ENCODE measurements at places on chromosomes 2 and 18. TPM values are rescaled to one million over a fixed set of nuclear protein-coding genes. Genes with fewer than 3 reads are reported as not detected.

DNA sequence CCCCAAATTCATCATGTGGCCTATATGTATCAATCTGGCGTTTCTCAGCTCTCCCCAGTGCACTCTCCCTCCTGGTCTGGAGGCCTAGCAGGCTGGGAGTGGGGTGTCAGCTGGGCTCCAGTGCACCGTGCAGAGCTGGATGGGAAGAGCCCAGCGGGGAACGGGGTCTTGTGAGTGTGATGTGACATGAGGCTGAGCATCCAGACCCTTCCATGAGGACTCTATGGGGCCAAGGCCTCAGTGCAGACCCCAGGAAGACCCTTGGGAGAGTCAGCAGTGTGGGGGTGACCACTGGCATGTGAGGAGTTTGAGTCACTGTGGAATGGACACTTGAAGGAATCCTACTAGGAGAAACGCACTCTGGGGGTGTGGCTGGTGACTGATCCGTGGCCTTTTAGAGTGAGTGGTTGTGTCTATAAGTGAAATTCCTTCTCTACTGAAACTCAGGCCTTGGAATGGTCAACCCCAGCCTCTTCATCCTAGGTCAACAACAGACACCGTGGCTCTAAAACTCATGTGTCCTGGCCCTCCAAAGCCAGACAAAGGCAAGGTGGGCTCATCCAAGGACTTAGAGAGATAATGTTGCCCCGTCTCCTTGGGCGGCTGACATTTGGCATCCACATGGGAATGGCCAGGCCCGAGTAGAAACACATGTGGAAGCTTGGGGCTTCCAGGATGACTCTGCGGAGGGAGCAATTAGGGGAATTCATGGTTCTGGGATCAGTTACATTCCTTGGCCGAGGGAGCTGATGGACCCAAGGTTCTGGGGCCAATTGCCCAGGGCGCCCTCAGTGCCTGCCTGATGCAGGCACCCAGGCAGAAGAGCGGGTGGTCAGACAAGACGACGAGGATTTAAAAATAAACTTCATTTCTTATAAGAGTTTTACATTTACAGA is 156.0 kb upstream of the TWIST2 start:
- H3K27me3 ChIP-seq: no peaks in the 10 kb centered on the region
- H3K36me3 ChIP-seq: no peaks in the 10 kb centered on the region
- no peaks in the 10 kb centered on the region for H3K4me1 ChIP-seq
- no peak overlapping the region for H3K4me3 ChIP-seq

GAREM1 gene
- 15.3 TPM for total RNA-seq

DNA sequence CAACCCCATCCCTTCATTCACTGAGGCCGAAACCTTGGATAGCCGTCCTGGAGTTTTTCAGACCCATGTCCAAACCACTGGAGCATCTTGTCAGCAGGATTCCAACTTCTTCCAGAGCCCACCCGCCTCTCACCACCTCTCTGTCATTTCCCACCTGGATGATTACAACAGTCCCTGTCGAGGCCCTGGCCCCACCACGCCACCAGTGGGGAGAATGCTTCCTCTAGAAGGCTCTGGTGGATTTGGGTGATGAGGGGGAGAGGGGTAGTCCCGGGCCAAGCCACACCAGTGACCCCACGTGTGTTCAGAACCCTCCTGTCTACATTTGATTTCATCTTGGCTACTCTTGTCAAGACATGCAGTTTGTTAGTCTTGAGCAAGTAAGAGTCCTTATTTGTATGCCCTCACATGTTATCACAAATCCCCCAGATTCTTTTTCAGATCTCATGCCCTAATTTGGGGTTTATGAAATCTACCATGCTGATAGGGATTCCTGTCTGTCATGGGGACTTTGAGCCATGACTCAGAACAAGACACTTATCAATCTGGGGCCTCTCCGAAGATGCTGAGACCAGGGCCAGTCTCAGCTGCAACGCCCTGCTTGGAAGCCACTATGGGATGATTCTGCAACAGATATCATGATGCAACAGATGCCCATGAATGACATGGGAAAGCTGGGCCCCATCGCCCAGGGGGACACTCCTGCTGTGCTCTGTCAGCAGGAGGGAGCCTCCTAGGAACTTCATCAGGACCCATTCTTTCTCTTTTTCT is 186.1 kb downstream of the ZFP36L2 start:
- no peak for DNase-seq
- no peaks in the 10 kb centered on the region for H3K36me3 ChIP-seq
- no peak overlapping the region for H3K27ac ChIP-seq
- H3K27me3 ChIP-seq: no peaks in the 10 kb centered on the region
- H3K4me1 ChIP-seq: no peaks in the 10 kb centered on the region

TMEM131 gene
- 60.8 TPM for total RNA-seq

DNA sequence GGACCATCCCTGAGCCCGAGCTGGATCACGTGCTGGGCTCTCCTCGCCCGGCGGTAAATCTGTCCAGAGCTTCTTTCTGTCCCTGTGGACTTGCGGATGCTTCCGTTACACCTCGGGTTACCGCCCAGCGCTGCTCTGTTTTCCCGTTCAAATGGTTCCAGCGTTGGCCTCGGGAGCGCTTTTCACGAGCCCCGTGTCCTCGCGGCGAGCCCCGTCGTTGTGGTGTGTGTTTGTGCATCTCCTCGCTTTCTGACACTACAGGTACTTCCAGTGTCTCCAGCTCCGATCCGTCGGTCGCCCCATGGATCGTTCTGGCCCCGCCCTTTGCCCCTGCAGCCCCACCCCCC is 77.4 kb downstream of the RTP5 start:
- DNase-seq: no peak
- H3K27me3 ChIP-seq: no peaks in the 10 kb centered on the region
- H3K4me3 ChIP-seq: no peak overlapping the region
- peaks cover 3% of the 10 kb centered on the region for H3K4me1 ChIP-seq
- no peak overlapping the region for H3K27ac ChIP-seq

- no peak overlapping the region for H3K4me3 ChIP-seq
- no peak overlapping the region for H3K27ac ChIP-seq
- H3K4me1 ChIP-seq: no peaks in the 10 kb centered on the region
- H3K27me3 ChIP-seq: no peaks in the 10 kb centered on the region
- no peaks in the 10 kb centered on the region for H3K36me3 ChIP-seq
These were observed 22.5 kb downstream of the TMEM178A start for GRCh38 chr2:39688181-39688580.

- no peak overlapping the region for H3K27ac ChIP-seq
- H3K36me3 ChIP-seq: no peaks in the 10 kb centered on the region
- H3K27me3 ChIP-seq: no peaks in the 10 kb centered on the region
- DNase-seq: no peak
- H3K4me3 ChIP-seq: no peak overlapping the region
- no peaks in the 10 kb centered on the region for H3K4me1 ChIP-seq
These were observed 102.9 kb downstream of the NUP35 start for GRCh38 chr2:183227176-183227575.

DNA sequence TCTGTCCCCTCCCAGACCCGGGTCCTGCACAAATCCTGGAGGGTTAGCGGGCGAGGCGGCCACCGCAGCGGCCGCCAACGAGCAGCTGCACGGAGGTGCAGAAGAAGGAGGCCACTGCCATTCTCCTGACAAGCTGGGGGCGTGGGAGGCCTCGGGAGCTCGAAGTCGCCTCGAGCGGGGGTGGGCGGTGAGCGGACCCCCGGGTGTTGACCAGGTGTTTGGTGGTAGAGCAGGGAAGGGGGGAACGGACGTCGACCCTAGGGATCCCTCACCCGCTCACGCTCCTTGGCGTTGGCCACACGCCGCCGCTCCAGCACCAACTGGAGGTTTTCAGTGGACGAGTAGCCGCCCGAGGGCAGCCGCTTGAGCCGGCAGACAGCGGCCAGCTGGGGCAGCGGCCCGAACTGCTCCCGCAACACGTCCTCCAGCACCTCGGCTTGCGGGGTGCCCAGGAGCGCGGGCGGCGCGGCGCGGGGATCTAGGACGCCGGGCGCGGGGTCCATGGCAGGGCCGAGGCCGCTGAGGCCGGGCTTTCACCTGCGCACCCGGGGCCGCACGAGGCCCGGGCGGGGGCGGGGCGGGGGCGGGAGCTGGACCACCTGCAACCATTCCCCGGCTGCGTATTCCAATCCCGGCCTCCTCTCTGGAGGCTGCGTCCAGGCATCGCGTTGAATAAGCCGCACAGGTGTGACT is at the start of gene FIGLA:
FIGLA (minus strand) TSS at position 508 of the 693 bp plus-strand sequence; CDS start at position 503, 5 bp downstream.
- H3K27ac ChIP-seq: no peak within 1 kb of the TSS
- no peaks in the 10 kb centered on the region for H3K4me1 ChIP-seq
- no peak for DNase-seq
- H3K4me3 ChIP-seq: no peak within 1 kb of the TSS
- no peaks in the 10 kb centered on the region for H3K36me3 ChIP-seq

GRCh38 chr2:197867624-197868023 is 63.2 kb downstream of the PLCL1 start:
- H3K27ac ChIP-seq: no peak overlapping the region
- no peaks in the 10 kb centered on the region for H3K36me3 ChIP-seq
- DNase-seq: no peak
- H3K27me3 ChIP-seq: no peaks in the 10 kb centered on the region
- H3K4me3 ChIP-seq: no peak overlapping the region

KCNIP3 gene
- 1.5 TPM for total RNA-seq

GRCh38 chr2:205751569-205752031 is 69.3 kb downstream of the NRP2 start:
- no peak for DNase-seq
- no peaks in the 10 kb centered on the region for H3K27me3 ChIP-seq
- H3K4me3 ChIP-seq: no peak overlapping the region
- peaks cover 2% of the 10 kb centered on the region for H3K4me1 ChIP-seq
- H3K27ac ChIP-seq: no peak overlapping the region

DNA sequence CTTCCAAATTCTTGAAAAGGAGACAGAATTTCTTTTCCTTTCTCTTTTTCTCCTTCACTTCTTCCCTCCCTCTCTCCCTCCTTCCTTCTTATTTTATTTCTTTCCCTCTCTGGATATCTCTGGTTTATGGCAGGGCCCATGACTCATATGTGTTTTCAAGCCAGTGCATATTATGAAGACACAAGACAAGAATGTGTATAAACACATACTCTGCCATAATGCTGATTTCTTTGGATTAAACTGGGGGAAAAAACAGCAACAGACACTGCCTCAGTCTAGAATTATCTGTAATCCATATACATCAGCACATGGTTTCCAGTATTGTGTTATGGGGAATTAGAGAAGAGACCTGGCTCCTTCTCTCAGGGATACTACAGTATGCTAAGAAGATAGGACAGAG is 82.8 kb upstream of the CPO start:
- H3K27me3 ChIP-seq: no peaks in the 10 kb centered on the region
- DNase-seq: no peak
- H3K27ac ChIP-seq: no peak overlapping the region
- no peaks in the 10 kb centered on the region for H3K36me3 ChIP-seq
- no peak overlapping the region for H3K4me3 ChIP-seq

WNT6 gene
- total RNA-seq: 0.25 TPM

DNA sequence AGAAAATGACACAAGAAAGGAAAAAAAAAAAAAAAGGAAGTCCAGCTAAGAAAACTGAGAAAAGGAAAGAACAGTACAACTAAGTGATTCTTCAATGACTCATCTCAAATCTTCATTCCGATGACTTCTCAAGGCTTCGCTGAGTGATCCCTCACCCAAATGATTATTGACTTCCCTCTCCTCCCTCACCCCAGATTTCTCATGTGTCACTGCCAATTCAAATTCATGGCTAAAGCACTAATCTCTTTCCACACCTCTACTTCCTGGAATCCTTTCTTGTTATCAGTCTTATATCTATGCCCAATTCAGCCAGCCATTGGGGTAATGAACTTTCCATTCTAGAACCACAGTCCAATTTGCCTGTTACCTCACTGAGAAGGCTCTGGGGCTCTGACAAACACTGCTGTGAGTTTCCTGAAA is 7.2 kb upstream of the ABCB11 start:
- H3K4me1 ChIP-seq: no peaks in the 10 kb centered on the region
- no peaks in the 10 kb centered on the region for H3K27me3 ChIP-seq
- no peaks in the 10 kb centered on the region for H3K36me3 ChIP-seq
- H3K27ac ChIP-seq: no peak overlapping the region
- no peak for DNase-seq
- no peak overlapping the region for H3K4me3 ChIP-seq

RNF152 gene
- 50.1 TPM for total RNA-seq

GRCh38 chr18:39425172-39425850 is 1859.7 kb upstream of the CELF4 start:
- DNase-seq: no peak
- no peaks in the 10 kb centered on the region for H3K4me1 ChIP-seq
- no peak overlapping the region for H3K4me3 ChIP-seq
- no peaks in the 10 kb centered on the region for H3K36me3 ChIP-seq
- H3K27me3 ChIP-seq: no peaks in the 10 kb centered on the region
- no peak overlapping the region for H3K27ac ChIP-seq

DNA sequence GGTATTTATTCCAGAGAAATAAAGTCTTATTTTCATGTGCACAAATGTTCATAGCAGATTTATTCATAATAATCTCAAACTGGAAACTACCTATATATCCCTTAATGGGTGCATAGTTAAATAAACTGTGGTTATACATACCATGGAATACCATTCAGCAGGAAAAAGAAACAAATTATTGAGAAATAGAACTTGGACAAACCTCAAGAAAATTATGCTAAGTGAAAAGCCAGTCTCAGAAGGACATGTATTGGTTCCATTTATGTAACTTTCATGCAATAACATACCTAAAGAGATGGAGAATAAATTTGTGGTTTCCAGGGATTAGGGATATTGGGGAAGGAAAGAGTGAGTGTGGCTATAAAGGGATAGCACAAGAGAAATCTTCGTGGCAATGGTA is 452.6 kb downstream of the SETBP1 start:
- no peak for DNase-seq
- no peaks in the 10 kb centered on the region for H3K36me3 ChIP-seq
- H3K27ac ChIP-seq: no peak overlapping the region
- H3K27me3 ChIP-seq: no peaks in the 10 kb centered on the region
- no peaks in the 10 kb centered on the region for H3K4me1 ChIP-seq
- no peak overlapping the region for H3K4me3 ChIP-seq

- no peaks in the 10 kb centered on the region for H3K36me3 ChIP-seq
- H3K27ac ChIP-seq: no peak overlapping the region
- DNase-seq: no peak
- H3K4me3 ChIP-seq: no peak overlapping the region
These were observed 353.5 kb upstream of the RGPD4 start for GRCh38 chr2:107473150-107473549.

CYBRD1 gene
- 35.6 TPM for total RNA-seq

DNA sequence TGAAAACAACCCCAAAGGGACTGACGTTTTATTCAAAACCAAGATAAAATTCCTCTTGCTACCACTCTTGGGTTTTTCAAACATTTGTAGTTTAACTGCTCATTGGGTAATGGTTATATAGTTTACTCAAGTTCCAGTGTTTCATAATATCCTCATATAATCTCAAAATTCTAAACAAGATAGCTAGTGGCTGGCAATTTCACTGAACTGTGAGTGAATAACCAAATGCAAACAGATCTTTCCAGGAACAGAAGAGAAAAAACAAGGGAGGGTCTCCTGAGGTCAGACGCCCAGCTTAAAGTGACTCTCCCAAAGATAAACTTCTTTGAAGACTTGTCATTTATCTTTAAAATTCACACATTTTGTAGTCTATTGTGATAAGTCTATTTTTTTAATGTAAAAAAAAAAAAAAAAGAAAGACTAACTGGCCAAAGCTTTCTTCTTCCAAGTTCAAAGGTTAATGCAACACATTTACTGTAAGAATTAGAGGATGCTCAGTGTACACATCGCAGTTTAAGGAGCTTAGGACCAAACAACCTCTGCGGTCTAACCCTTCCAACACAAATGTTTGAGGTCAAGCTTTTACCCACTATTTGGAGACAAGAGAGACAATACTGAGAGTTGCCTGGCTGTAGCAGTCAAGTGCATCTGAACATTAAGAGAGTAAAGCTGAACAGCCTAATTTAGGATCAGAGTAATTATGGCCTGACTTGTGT is 26.6 kb downstream of the LPIN2 start:
- peak overlapping the region; percentile 82 for H3K27ac ChIP-seq
- no peak overlapping the region for H3K4me3 ChIP-seq
- DNase-seq: no peak
- peaks cover 13% of the 10 kb centered on the region for H3K4me1 ChIP-seq
- H3K36me3 ChIP-seq: no peaks in the 10 kb centered on the region

- no peak overlapping the region for H3K27ac ChIP-seq
- DNase-seq: no peak
- H3K4me3 ChIP-seq: no peak overlapping the region
These were observed 324.1 kb downstream of the DLGAP1 start for GRCh38 chr18:4130734-4131719.
